ENCODE measurements at places on chromosomes 16 and 17.

- no peak for DNase-seq
Measured at GRCh38 chr17:11170881-11171280, 70.1 kb upstream of the SHISA6 start.

GRCh38 chr16:85718682-85719081 is 29.9 kb upstream of the GINS2 start:
- DNase-seq, result no peak

DNA sequence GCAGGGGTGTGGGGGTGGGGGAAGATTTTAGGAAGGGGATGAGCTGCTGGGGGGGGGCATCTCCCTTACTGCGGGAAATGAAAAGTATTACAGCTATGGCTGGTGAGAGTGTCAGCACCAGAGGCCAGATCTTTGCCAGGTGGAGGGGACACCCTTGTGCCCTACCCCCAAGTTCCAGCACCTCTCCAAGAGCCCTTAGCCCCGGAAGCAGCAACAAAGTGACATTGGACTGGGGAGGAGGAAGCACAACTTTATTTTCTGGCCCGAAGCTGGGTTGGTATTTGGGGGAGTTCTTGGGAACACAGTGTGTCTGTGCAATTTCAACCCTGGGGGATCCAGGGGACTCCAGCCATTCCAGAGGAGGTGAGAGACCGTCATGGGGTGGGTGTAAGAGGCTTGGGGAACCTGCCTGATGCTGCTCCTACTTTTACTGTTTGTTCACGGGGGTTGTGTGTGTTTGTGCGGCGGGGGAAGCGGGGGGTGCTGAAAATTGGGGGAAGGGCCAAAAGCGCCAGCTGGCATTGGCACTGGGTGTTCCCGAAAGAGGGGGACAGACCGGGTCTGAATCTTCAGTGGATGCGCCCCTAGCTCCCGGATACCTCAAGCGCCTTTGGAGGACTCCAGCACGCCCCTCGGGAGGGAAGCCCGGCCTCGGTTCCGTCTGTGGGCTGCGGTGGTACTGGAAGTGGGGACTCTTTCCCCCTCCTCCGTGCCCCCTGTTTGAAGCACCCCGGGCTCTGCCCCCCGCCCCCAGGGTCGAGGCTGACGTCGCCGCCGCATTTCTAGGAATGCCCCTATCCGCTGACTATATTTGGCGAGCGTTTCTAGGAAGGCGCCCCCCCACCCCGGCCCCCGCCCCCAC is 230.3 kb downstream of the MRTFB start:
- no peak for DNase-seq

DNA sequence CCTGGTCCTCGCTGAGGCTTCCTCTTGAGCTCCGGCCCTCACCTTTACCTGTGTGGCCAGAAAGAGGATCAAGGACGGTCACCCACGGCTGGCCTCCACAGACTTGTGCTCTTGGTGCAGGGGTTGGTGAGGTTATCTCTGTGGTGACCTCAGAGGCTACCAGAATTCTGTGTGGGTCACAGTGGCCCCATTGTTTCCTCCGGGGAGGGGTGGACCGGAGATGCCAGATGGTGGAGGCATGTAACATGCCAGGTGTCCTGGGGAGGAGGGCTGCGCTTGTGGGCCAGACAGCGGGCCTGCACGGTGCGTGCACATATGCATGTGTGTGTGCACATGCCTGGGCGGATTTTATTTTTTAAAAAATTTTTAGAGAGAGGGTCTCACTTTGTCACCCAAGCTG is 6.3 kb downstream of the SGCA start:
- DNase-seq, result no peak

GRCh38 chr16:52283018-52283417 is 263.9 kb downstream of the TOX3 start:
- DNase-seq, result no peak

DNA sequence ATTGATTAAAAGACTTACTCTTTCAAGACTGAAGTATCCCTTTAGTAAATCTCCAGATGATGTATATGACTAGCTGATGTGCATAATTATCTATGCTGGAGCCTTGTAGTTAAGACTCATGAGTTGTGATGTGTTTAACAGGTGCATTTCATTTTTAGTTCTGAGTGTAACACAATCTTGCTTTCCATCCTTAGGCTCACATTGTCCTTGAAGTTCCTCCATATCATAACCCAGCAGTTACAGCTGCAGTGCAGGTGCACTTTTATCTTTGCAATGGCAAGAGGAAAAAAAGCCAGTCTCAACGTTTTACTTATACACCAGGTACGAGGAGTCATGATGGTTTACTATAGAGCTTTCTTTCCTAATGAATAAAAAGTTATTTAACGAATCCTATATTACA is 52.9 kb downstream of the ESRP2 start:
- no peak for DNase-seq

All from AG04450 (cell line).